ENCODE measurements at places on chromosomes 11 and 22.

GRCh38 chr11:69501891-69502860 is 20.7 kb downstream of the LINC01488 start:
- DNase-seq, result peak; percentile 46

DNA sequence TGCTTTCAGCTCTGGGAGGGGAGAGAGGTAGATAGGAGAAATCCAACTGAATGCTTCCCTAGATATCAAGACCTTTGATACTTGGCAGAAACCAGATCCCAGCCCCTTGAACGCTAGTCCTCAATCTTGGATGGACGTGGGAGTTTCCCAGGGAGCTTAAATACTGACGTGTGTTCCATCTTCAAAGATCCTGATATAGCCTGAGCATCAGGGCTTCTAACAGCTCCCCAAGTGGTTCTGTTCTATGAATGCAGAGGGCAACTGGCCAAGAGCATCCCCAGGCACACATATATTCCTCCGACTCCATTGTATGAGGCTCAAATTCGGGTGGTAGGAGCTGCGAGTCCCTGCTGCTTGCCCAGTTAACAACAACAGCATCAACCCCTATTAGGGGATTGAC is 8.7 kb upstream of the ACCS start:
- DNase-seq, result no peak

- peak; percentile 50 for DNase-seq
These were observed 59.6 kb downstream of the LRRC32 start for GRCh38 chr11:76610871-76611475.

GRCh38 chr11:693887-694562 is 997 bp downstream of the DEAF1 start:
- DNase-seq, result no peak

- no peak for DNase-seq
These were observed 51.9 kb downstream of the IGLL1 start for GRCh38 chr22:23527971-23528740.

All from NCI-H524 (cell line).